Mesenchymal stem cell (in vitro differentiated cells and primary cell): ENCODE measurements at places on chromosomes 6 and 20.

DNA sequence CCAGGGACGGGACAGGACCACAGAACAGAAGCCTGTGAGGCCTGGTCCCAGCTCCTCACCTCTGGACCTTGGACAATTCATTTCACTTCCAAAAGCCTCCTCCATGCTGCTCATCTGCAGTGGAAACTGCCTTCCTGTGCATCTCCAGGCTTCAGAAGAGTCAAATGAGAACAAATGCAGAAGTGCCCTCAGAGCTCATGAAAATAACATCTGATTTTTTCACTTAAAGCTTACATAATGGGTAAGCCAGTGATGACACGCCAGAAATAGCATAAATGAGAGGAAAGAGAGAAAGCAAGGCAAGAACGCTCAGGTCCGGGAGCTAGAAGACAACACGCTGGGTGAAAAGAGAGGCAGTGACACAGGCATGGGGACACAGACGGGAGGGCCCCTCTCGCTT is 7.9 kb downstream of the CNKSR3 start:
- DNase-seq = no peak

DNA sequence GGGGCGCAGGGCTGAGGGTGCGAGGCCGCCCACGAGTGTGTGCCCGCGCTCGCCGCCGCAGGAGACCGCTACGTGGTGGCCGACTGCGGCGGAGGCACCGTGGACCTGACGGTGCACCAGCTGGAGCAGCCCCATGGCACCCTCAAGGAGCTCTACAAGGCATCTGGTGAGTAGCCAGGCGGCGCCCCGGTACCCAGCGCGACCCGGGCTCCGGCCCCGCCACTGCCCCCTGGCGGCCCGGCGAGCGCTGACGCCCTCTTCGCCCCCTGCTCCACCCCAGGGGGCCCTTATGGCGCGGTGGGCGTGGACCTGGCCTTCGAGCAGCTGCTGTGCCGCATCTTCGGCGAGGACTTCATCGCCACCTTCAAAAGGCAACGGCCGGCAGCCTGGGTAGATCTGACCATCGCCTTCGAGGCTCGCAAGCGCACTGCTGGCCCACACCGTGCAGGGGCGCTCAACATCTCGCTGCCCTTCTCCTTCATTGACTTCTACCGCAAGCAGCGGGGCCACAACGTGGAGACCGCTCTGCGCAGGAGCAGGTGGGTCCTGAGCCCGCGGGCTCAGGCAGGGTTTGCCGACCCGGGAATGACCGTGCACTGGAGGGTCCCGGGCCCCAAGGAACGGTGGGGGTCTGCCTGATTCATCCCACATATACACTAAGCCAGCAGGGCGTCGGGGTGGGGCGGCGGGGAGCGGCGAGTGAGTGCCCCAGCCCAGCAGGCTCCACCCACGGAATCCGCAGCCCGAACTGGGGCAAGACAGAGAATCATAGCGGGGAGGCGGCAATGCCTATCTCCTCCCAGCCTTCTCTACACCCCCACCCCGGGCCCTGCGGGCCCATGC is 17.4 kb downstream of the HSPA12B start:
- peak; percentile 41 for DNase-seq

- peak; percentile 93 for DNase-seq
Observed at GRCh38 chr20:25309395-25310267, 61.7 kb downstream of the PYGB start.

- no peak for DNase-seq
Observed at GRCh38 chr6:4025681-4026080, 53.3 kb downstream of the FAM217A start.

DNA sequence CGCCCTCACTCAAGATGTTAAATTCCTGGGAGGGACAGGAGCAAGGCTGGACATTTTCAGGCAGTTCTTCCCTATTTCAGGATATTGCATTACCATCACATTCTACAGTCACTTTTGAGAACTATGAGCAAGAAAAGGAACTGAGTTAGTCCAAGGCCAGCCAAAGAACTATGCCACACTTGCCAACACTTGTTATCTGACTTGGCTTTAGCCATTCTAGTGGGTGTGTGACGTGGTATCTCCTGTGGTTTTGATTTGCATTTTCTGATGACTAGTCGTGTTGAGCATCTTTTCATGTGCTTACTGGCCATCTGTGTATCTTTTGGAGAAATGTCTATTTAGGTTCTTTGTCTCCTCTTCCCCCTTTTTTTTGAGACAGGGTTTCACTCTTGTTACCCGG is 12.0 kb downstream of the XRN2 start:
- DNase-seq = peak; percentile 26

GRCh38 chr6:98759459-98759858 is 74.9 kb upstream of the POU3F2 start:
- DNase-seq = no peak

DNA sequence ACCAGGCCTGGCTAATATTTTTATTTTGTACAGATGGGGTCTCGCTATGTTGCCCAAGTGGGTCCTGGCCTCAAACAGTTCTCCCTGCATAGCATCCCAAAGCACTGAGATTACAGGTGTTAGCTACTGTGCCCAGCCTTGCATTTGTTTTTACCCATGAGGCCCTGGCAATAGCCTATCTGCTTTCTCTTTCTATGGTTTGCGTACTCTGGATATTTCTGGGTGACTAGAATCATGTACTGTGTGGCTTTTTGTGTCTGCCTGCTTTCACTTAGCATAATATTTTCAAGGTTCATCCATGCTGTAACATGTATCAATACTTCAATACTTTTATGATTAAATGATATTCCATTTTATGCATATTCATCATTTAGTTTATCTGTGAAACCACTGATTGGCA is 451.7 kb downstream of the GRIK2 start:
- no peak for DNase-seq

DNA sequence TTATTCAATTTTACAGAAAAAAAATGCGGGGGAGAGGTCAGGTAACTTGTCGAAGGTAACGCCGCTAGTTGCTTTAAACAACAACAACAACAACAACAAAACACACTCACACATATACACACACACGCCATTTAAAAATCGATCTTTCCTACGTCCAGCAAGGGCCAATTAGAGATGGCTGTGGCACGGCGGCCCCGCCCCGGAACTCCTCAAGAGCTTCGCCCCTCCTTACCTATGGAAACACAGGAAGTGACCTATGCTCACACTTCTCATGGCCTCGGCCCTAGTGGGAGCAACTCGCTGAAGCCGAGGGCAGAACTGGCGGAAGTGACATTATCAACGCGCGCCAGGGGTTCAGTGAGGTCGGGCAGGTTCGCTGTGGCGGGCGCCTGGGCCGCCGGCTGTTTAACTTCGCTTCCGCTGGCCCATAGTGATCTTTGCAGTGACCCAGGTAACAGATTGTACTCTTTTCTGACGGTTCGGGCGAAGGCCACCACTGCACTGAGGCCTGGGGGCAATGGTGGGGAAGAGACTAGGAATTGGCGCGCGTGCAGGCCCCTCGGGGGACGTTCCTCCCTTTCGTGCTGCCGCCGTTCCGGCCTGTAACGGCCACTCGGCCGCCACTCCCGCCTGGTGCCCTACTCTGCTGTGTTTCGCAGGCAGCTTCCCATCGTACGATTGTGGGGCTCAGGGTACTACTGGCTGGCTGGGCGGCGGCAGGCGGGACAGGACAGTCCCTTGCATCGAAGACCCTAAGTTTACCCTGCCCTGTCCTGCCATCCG is at the start of gene TBP:
Gene TBP, plus strand, starts transcription at position 357 of the 783 bp plus-strand sequence. CDS start 2,661 bp downstream, outside the sequence.
- peak; percentile 100 for DNase-seq

DNA sequence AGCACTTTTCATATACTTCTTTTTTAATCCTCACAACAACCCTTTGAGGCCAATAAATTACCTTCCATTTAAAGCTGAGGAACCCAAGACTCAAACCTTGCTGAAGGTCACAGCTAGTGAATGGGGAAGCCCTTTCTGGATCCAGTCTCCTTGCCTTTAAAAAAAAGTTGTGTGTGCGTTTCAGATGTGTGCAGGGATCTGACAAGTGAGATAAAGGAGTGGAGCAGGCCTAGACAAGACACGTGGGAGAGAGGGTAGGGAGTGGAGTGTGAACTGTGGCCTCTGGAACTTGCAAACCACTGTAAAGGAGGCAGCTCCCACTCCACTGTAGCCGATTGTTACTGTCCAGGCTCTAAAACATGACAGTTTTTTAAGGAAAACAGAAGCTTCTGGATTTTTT is 1.9 kb downstream of the KLHL32 start:
- DNase-seq = no peak

DNA sequence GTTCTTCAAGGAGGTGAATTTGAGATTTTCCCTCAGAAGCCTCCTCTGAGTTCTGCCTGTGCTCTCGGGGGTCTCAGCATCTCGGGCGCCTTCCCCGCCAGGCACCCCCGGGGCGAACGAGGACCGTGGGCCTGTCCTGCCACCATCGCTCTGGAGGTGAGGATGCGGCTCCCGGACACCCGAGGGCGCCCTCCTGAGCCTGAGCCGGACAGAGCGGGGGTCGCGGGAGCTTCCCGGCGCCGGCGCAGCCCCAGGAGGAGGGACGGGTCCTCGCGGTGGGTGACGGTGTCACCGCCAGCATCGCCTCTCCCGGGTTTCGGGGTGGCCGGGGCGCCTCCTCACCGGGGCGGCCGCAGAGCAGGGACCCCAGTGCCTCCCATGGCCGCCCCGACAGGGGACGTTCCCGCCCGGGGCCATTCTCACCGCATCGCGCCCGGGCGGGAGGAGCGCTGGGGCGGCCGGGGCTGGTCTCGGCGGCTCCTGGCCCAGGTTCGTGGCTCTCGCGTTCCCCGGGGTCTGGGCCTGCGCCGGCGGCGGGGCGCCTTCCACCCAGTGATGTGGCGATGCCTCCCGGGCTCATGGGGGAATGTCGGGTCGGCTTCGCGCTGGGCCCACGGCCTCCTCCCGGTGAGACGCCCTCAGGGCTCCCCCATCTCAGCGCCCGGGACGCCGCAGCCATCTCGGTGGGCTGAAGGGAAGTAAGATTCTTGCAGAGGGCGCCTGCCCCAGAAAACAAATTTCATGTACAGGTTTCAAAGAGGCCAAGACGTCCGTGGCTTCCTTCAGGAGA is 210.5 kb downstream of the ERMARD start:
- DNase-seq = no peak

- DNase-seq = peak; percentile 14
Observed at GRCh38 chr6:107185391-107185970, 70.2 kb upstream of the BEND3 start.

GRCh38 chr6:107075951-107076381 is 39.3 kb downstream of the BEND3 start:
- DNase-seq = no peak

DNA sequence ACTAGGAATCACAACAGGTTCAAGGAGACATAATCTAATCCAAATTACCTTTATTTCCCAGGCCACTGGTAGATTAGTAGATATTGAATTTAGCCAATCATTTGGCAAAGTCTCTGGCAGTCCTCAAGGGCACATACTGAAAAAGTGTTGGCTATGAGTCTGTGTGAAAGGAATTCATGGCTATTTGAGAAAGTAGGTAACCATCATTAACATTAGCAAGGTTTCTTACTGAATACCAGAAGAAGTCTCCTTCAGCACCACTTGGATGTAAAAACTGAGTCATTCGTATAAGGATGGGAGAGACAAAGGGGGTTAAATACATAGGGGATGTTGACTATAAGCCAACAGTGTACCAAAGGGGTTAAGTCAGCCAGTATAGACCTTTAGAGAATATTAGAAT is 36.7 kb downstream of the AGPAT4 start:
- no peak for DNase-seq

DNA sequence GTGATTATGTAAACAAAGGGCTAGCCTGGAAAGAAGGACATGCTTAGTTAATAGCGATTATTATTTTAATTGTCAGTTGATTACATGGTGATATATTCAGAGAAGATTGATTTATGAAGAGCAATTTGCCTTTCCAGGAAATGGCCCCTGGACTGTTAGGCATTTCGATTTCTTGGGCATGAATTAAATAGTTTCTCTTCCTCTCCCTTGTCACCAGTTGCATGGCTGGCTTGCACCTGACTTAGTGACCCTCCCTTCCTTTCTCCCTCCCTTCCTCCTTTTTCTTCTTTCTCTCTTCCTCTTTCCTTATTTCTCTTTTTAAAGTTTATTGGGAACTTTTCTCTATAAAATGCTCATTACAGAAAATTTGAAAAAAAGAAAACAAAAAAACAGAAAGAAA is 235.4 kb downstream of the CDC5L start:
- DNase-seq = no peak
